ENCODE measurements at places on chromosomes 16 and 17. TPM values are rescaled to one million over a fixed set of nuclear protein-coding genes. Genes with fewer than 3 reads are reported as not detected.
A peak's percentile ranks its signal among the peaks of the same experiment; 100 is the strongest.

GRCh38 chr17:28665994-28666393 is 4.0 kb downstream of the SUPT6H start:
- no peak for DNase-seq

GRCh38 chr17:57071991-57072944 is 12.8 kb upstream of the AKAP1 start:
- DNase-seq, result no peak

DNA sequence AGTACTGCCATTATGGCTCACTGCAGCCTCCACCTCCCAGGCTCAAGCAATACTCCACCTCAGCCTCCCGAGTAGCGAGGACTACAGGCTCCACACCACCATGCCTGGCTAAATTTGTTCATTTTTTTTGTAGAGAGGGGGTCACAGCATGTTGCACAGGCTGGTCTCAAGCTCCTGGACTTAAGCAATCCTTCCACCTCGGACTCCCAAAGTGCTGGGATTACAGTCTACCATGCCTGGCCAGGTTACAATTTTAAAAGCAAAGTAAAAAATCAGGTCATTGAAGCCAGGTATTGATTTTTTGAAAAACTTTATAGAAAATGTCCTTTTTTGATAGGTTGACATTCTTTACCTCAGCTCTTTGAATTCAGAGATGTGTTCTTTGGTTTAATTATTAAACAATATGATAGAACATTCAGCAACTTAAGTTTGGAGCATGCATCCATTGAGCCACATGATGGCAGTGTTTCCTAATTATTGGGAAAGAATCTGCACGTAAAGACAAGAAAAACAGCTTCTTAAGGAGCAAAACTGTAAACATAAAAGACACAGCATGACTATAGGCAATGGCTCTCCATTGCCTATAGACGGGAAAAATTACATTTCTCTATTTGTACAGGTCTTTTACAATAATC is 1.7 kb upstream of the SLC16A11 start:
- DNase-seq, result peak; percentile 92

- peak; percentile 97 for DNase-seq
Observed at GRCh38 chr16:67857547-67858233, 10.2 kb upstream of the CENPT start.

DNA sequence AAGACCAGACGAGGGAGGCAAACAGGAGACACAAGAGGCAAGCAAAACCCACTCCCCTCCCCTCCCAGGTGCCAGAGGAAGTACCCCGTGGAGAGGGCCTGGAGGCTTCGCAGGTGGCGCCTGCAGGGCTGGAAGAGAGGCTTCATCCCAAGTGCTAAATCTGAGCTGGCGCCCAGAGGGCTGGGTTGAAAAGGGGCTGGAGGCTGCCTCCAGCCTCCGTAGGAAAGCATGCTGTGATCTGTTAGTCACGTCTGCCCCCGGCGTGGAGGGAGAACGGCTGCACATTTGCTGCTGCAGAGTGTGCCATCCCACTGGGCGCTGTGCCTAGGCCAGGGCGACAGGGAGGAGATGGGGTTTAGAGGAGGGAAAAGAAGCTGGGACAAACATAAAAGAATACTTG is 16.9 kb downstream of the RPH3AL start:
- DNase-seq, result no peak

DNA sequence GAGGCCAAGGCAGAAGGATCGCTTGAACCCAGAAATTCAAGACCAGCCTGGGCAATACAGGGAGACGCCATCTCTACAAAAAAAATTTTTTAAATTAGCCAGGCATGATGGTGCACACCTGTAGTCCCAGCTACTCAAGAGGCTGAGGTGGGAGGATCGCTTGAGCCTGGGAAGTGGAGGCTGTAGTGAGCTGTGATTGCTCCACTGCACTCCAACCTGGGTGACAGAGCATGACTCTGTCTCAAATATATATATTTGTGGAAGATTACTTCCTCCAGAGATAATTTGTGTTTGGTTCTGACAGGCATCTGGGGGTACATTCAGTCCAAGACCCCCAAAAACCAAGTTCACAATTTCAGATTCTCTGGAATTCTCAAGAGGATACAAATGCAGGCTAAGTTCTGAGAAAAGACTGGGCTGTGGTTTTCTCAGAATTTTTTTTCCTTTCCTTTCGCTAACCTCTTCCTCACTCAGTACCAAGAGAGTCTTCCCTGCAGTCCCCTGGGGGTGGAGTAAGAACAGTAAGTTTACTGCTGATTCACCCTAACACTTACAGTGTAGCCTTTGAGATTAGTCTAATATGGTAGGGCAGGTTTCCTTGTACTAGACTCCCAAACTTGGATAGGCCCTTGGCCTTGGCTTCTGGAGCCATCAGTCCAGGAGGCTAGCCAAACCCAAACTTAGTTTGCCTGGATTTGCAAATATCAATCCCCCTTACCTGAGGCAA is 15.1 kb downstream of the GSDMB start:
- DNase-seq, result no peak

GRCh38 chr17:35148144-35148543 is 527 bp downstream of the UNC45B start:
- DNase-seq, result peak; percentile 20

GRCh38 chr17:48209973-48210372 is 102.4 kb downstream of the SNX11 start:
- DNase-seq, result no peak

- no peak for DNase-seq
Observed at GRCh38 chr17:51507444-51507843, 247.1 kb downstream of the UTP18 start.

DNA sequence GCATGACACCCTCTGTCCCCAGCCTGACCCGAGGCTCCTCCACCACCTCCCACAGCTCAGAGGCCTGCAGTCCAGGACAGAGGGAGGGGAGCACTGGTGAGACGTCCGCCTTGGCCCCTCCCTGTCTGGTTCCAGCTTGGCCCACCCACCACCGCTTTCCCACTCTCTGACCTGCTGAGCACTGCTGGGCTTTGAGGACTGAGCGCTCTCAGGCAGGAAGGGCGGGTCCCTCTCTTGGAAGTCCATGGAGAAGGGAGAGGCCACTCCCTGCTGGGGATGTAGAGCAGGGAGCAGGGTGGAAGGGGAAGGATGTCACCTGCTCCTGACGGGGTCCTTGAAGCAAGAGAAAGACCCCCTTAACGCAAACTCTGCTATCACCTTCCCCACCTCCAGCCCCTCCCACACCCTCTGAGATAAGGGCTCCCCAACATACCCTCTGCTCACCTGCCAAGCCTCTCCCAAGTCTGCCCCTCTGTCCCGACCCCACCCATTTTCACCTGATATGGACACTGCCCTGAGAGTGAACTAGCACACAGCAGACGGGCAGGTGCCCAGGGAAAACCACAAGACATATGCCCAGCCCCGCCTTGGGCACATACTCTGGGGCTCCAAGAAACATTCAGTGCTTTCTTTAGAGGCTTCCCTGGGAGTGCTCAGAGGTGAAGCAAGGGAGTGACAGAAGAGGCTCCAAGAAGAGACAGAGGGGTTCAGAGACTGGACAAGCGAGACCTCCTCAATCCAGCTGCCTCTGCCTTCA is 1.4 kb downstream of the OSBPL7 start:
- DNase-seq, result no peak

DNA sequence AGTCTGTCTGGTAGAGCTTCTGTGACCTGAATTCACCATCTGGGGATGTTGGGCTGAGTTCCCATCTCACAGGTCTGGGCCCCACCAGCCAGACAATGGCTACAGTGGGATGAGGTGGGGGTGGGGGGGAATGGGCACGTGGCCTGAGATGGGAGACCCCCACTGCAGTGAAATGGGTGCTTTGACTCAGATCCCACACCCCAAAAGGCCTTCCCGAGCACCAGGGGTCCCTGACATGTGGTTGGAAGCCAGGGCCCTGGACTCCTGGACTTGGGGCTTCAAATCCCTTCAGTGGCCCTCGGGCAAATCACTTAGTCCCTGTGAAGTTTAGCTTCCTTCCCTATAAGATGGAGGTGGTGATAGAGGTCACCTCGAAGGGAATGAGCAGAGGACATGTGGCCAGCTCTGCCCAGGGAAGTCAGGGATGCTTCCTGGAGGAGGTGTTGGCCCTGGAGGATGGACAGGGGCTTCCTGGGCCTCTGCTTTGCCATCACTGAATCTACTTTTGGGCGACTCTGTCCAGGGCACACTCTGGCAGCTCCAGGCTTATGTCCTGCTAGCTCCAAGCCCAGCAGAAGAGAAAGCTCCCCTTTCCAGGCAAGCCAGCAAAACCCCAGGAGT is 218.1 kb downstream of the KATNIP start:
- no peak for DNase-seq

DNA sequence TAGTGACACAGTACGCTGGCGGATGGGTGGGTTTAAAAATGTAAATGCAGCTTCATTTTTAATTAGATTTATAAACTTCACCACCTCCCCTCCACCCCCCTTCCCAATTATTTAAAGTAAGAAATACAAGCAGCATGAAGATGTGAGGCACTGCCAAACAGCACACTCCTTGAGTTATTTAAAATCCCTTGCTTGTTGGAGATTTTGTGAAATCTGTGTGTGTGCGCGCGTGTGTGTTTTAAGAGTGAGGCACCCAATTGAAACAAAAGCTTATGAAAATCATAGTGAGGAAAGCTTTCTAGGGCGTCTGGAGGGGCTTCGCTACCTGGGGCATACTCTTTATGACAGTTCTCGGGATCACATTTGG is 219.6 kb upstream of the IRX3 start:
- DNase-seq, result no peak

DNA sequence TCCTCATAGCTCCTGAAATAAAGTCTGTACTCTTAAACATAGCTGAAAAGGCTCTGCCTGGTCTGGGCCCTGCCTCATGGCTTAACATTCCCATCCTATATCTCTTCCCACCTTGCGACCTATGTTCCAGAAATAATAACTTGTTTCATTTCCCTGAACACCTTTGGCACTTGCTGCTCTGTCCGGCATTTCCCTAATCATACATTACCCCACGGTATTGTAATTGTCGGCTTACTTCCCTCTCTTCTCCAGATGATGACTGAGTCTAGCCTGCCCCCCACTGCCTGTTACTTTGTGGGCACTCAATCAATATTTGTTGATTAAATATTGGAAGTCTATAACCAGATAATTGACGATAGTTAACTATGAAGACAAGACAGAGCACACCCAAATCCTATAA is 23.3 kb upstream of the SUPT4H1 start:
- no peak for DNase-seq

GRCh38 chr17:37605813-37606505 is 3.3 kb downstream of the SYNRG start:
- peak; percentile 31 for DNase-seq

DNA sequence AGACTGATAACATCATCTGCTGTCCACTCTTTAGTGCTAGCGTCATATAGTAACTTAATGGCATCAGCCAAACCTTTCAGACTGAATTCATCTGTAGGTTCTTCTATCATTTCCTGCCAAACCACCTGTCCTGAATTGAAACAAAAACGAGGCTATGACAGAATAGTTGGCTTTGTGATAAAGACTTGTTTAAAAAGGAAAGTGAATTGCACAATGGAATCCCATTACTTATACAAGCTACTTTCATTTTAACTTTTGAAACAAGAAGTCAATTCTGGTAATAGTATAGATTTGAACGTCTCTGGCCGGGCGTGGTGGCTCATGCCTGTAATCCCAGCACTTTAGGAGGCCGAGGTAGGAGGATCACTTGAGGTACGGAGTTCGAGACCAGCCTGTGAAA is 18.2 kb downstream of the LASP1NB start:
- DNase-seq, result no peak

DNA sequence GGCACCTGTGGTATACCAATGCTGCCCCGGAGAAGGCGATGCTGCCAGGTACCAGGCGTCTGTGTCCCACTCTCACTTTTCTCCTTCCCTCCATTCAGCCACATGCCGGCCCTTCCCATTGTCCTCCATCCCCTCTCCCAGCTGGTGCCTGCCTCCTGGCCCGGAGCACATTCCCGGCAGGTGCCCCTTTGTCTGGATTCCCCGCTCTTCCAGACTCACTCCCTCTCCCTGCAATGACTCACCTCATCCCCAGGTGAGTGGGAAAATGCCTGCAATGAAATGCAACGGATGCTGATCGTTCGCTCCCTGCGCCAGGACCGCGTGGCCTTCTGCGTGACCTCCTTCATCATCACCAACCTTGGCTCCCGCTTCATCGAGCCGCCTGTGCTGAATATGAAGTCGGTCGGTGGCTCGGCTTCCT is 10.4 kb upstream of the KDM6B start:
- no peak for DNase-seq

DNA sequence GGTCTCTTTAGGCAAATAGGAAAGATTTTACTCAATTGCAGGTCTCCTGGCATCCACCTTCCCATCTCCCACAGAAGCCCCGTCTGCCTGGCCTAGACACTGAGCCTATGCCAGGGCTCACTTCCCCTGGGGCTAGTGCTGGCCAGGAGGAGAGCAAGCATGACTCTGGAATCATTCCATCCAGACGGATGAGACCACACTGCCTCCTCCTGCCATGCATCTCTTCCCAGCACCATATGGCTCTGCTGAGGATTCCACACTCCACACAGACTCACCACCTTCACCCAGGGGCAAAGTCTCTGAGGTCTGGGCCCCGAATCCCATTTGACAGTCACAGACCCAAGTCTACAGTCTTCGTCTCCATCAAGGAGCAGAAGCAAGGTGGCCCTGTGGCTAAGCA is 346.5 kb downstream of the C16orf95 start:
- no peak for DNase-seq

DNA sequence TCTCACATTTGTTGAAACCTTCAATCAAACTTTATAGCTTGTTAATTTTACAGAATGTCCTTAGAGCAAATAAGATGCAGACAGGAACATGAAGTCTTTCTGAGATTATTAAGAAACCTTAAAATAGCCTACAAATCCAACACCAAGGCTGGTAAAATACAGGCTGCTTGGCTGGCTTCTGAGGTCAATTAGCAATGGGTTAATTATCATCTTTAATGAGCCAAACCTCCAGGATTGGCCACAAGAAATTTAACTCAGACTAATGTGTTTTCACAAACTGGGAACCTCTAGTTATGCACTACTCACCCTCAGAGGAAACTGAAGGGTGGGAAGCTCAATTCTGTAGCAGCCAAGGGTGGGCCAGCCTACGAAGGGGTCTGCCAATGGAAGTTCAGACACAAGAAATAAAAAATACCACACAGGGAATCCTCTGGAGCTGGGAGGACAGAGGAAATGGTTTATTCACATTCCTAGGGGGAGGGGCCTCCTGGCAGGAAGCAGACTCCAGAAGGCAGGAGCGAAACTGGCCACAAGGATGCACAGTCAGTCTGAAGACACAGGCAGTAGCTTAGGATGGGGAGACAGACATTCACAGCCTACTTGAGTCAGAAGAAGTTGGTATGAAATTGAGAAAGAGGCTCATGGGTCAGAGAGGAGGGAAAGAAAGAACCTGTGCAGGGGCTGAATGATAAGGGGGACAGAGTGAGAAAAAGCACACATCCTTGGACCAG is 36.1 kb downstream of the HIC1 start:
- DNase-seq, result peak; percentile 90

- DNase-seq, result no peak
Observed at GRCh38 chr17:50207792-50208567, 6.5 kb upstream of the COL1A1 start.

Gene ZNF624
- 3.9 TPM for total RNA-seq

Gene IGSF6
- total RNA-seq, result not detected

Gene CACNG3
- total RNA-seq, result not detected

Gene PRSS27
- total RNA-seq, result 0.09 TPM

Gene ACSM2A
- under 0.01 TPM for total RNA-seq

Gene HS3ST2
- 0.09 TPM for total RNA-seq
